ENCODE measurements at places on chromosomes 7 and 10. TPM values are rescaled to one million over a fixed set of nuclear protein-coding genes. Genes with fewer than 3 reads are reported as not detected.

CH25H gene
- total RNA-seq: not detected

CDC14C gene
- total RNA-seq: not detected

ZNF853 gene
- 0.35 TPM for total RNA-seq

GPC2 gene
- total RNA-seq: 3.2 TPM

GCK gene
- not detected for total RNA-seq

DGKB gene
- total RNA-seq: 0.03 TPM

FAM25G gene
- total RNA-seq: not detected

SPDYE2 gene
- not detected for total RNA-seq

CTBP2 gene
- total RNA-seq: 38.1 TPM

- DNase-seq: peak; percentile 82
These were observed 146.9 kb downstream of the TPST1 start for GRCh38 chr7:66352071-66352470.

- no peak for DNase-seq
These were observed 23.7 kb downstream of the ZNF503 start for GRCh38 chr10:75377869-75378268.

- no peak for DNase-seq
These were observed 59.9 kb upstream of the INPP5A start for GRCh38 chr10:132477398-132478340.

GRCh38 chr10:120598386-120598785 lies 141.4 kb downstream of the PLPP4 start:
- no peak for DNase-seq

- DNase-seq: no peak
These were observed 92.0 kb upstream of the PAX2 start for GRCh38 chr10:100653238-100653956.

DNA sequence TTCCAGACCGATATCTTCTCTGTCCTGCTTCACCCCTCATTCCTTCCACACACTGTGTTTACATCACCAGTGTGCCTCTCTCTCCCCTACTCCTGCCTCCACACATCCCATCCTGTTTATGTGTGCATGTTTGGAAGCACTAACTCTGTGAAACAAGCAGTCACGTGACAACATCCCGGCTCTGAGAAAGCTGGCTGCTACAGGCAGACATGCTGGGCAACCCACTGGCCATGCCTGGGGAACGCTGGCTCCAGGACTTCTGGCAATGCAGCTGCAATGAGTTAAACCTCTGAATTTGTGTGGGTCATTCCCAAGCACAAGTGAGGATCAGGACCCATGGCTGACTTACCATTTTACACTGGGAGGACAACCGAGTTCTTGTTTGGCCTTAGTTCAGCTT lies 74.0 kb downstream of the WNT2 start:
- DNase-seq: no peak

GRCh38 chr10:61812052-61812721 lies 89.3 kb upstream of the ARID5B start:
- DNase-seq: no peak

- peak; percentile 79 for DNase-seq
These were observed 170.3 kb downstream of the PAXIP1 start for GRCh38 chr7:154832557-154833138.

GRCh38 chr7:16836481-16836880 lies 31.7 kb upstream of the AGR2 start:
- no peak for DNase-seq
